ENCODE measurements at places on chromosomes 4 and X.

DNA sequence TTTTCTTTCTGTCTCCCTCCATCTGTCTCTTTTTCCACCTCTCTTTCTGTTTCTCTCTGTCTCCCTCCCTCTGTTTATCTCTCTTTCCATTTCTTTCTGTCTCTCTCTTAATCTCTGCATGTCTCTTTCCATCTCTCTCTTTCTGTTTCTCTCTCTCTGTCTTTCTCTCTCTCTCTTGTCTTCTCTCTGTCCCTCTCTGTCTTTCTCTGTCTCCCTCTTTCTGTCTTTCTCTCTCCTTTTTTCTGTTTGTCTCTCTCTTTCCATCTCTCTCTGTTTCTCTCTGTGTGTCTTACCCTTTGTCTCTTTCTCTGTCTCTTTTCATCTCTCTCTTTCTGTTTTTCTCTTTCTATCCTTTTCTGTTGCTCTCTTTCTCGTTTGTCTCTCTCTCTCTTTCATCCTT, 34.7 kb downstream of the ARSF start:
- no peak for DNase-seq

- DNase-seq, result no peak
These were observed 104.6 kb downstream of the NBDY start for GRCh38 chrX:56833626-56834025.

GRCh38 chr4:77990904-77991358, 66.2 kb upstream of the FRAS1 start:
- no peak for DNase-seq

- no peak for DNase-seq
These were observed 468.9 kb upstream of the CTSO start for GRCh38 chr4:156422576-156422975.

GRCh38 chr4:24322511-24322910, 261.8 kb downstream of the DHX15 start:
- no peak for DNase-seq

- no peak for DNase-seq
These were observed 109.2 kb upstream of the IGFBP7 start for GRCh38 chr4:57219431-57219830.

DNA sequence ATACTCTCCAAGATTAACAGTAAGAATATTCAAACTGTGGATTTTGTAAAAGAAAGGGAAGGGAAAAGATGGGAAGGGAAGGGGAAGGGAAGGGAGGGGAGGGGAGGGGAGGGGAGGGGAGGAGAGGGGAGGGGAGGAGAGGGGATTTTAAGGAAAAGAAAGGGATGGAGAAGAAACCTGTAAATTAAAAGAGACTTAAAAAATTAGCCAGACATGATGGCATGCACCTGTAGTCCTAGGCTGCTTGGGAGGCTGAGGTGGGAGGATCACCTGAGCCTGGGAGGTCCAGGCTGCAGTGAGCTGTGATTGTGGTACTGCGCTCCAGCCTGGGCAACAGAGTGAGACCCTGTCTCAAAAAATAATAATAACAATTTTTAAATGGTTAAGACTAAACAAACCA, 83.7 kb downstream of the USP46 start:
- DNase-seq, result no peak

DNA sequence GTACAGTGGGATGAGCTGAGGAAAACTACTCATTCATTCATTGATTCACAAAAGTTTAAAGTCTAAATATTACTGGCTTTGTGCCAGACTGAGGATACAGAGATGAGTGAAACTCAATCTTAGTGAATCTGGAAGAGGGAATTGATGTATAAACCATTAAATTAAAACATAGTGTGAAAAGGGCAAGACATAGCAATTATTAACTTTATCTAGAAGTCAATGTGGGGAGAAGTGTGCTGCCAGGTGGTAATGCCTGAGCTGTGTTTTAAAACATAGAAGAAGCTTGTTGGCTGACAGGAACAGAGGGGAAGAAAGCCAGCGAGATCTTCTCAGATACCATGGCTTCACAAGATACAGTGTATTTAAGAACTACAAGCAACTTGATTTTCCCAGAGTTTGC, 153.4 kb downstream of the BMPR1B start:
- DNase-seq, result no peak

DNA sequence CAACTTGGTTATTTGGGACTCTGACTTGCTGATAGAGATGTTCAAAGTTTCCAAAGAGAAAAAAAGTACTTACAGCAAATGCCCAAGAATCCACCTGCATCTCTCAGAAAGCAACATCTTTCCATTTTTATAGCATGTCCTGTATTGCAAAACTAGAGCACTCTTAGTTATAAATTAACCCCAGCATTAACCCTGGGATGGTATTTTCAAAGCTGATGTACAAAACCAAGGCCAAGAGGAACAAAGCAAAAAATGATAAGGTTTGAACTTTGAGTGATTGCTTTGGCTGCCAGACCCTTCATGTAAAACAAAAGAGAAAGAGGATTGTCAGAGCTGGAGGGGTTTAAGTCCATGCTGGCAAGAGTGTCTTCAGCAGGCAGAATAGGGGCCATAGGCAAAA, at the start of gene SERPINA7:
SERPINA7 (minus strand) TSS at position 103 of the 400 bp plus-strand sequence. CDS start 1,669 bp downstream, outside the sequence.
- no peak for DNase-seq

DNA sequence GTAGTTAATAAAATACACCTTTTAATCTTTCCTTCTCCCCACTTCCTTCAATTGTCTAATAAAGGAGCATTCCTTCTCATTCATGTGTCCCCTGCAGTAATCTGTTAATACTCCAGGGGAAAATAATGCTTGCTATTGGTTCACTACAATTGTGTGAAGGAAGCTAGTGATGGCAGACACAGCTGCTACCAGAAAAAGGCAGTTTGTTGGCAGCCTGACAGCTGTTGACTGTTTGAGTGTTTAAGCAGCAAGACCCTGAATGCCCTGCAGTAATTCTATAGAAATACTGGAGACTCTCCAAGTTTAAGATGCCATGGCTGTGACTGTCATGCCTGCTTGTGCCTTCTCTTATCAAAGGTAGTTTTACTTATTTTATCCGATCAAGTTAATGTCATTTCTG, 359.5 kb downstream of the C4orf33 start:
- DNase-seq, result no peak

DNA sequence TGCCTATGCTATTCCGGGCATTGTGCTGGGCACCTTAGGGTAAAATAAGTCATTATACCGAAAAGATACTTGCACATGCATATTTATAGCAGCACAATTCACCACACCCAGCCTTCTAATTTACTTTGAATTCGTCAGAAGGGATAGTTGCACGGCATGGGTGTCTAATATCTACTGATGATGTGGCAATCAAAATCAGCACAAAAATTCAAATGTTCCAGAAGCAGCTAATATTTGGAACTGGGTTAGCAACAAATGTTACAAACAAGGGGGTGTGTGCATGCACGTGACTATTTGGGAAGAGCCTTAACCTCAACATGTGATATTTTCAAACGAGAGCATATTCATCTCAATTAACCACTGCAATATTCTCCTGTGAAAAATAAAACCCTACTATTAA, 79.7 kb upstream of the PRSS48 start:
- no peak for DNase-seq

- DNase-seq, result peak; percentile 70
These were observed 10.9 kb upstream of the CLTRN start for GRCh38 chrX:15675490-15675921.

GRCh38 chr4:120517966-120518365, 404.6 kb downstream of the PRDM5 start:
- DNase-seq, result no peak

GRCh38 chr4:7628432-7628831, 193.7 kb upstream of the PSAPL1 start:
- no peak for DNase-seq

- no peak for DNase-seq
These were observed 64.9 kb downstream of the N4BP2 start for GRCh38 chr4:40121515-40121914.

GRCh38 chr4:140568507-140569306, at the start of gene UCP1:
UCP1 (minus strand) TSS chr4:140568961; CDS start chr4:140568729, 232 bp downstream.
- DNase-seq, result no peak

- DNase-seq, result no peak
These were observed 2.9 kb downstream of the HDAC8 start for GRCh38 chrX:72569786-72570185.

GRCh38 chr4:68272860-68273259, 27.4 kb upstream of the TMPRSS11B start:
- DNase-seq, result no peak

- DNase-seq, result no peak
These were observed 88.4 kb downstream of the FRMPD3 start for GRCh38 chrX:107537815-107538214.

DNA sequence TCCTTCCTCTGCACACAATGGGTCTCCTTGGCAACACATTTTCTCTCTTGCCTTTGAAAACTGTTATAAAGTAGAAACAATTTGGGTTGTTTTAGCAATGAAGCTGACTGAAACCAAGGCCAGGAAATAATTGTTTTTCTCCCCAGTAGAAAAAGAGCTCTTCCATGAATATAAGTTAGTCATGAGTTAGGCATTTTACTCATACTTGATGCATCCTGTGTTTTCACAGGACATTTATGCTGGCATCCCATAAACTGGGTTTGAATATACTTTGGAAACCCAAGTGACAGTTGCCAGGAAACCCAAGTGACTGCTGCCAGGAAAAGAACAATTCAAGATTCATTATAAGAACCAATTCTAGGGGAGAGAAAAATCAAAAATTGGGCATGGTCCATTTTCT, 128.6 kb upstream of the NPY2R start:
- no peak for DNase-seq

DNA sequence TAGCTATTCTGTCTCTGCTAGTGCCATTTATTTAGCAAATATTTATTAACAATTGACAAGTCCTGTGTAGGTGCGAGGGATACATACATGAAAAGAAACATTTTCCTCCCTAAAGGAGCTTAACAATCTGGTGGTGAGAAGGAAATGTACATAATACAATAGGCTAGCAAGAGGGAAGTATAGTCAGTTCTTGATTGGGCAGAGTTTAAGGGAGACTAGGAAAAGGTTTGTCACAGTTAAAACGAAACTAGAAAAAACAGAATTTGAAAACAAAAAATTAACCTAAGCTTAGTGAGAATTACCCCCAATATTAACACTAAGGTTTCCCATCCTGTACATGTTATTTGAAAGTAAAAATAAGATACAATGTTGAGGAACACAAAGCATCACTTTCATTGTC, 8.6 kb upstream of the MAML3 start:
- no peak for DNase-seq

GRCh38 chr4:45036677-45037076, 310.3 kb upstream of the GNPDA2 start:
- no peak for DNase-seq

DNA sequence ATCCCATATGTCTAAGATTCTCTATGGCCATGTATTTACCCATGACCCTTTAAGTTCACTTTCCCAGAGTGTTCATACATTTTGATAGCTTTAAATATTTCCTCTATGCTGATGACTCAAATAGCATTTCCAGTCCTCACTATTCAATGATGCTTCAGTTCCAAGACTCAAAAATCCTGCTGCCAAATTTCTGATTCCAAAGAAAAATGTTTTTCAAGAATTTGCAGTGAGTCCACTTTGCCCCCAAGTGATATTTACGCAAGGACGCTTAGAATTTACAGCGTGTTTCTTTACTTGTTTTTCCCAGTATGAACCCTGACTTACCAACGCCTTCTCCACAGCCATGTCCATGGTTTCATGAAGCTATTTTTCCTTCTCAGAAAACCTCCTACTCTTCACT, 127.9 kb upstream of the PCDH18 start:
- no peak for DNase-seq

Data from stimulated activated CD4-positive, alpha-beta T cell treated with anti-CD3 and anti-CD28 coated beads, Interleukin-1b, Interleukin-23, amount 100 ng/mL, for 1 hour (primary cell).